ENCODE measurements at places on chromosomes 2 and 18. TPM values are rescaled to one million over a fixed set of nuclear protein-coding genes. Genes with fewer than 3 reads are reported as not detected.

DNA sequence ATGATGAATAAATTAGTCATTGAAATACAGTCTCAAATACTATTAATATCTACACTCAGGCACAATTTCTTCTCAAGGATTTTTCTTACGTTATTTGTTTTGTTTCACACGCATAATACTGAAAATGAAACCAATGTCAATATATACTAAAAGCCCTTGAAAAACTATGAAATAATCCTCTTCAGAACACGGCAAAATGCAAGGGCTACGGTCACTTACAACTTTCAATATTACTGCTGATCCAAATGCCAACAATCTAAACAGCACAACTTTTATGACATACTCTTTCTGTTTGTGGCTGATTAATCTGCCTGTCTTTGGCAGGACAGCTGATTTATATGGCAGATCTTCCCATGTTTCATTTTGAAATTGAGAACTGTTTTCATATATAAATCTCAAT is 68.3 kb downstream of the LRPPRC start:
- no peak for DNase-seq

DNA sequence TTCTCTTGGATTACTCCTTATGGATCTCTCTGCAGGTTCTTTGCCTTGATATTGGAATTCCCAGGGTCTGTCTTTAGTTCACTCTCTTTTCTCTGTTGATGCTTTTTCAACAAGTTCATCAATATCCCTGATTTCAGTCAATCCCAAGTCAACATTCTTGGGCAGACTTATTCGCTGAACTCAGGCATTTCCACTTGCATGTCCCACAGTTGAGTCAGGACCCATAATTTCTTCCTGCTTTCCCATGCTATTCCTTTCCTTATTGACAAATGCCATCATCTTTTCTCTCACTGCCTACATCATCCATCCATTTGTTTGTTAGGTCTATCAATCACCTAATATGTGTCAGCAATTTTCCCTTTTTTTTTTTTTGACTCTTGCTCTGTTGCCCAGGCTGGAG is 11.6 kb downstream of the GPD2 start:
- no peak for DNase-seq

DNA sequence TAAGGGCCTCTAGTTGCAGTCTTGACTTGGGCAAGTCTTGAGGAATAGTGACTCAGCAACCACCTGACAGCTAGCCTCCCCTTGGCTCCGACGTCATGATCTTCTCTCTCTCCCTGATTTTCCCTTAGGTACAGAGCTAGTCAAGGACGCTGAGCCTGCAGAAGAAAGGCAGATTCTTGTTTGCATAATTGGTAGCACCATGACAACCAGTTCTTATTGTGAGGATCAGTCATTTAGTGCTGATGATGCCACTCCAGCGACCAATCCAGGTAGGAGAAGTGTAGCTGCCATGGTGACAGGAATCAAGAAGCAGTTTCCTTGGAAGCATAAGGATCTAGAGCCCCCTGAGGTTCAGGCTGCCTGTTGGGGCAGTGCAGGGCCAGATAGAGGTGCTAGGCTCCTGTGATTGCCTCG is 2.8 kb upstream of the RESP18 start:
- peak; percentile 17 for DNase-seq

- no peak for DNase-seq
Observed at GRCh38 chr2:188494906-188495305, 203.2 kb downstream of the GULP1 start.

GRCh38 chr2:207285473-207285815 is 119.7 kb upstream of the KLF7 start:
- DNase-seq = no peak

- no peak for DNase-seq
Observed at GRCh38 chr2:233287871-233288270, 19.7 kb upstream of the SAG start.

DNA sequence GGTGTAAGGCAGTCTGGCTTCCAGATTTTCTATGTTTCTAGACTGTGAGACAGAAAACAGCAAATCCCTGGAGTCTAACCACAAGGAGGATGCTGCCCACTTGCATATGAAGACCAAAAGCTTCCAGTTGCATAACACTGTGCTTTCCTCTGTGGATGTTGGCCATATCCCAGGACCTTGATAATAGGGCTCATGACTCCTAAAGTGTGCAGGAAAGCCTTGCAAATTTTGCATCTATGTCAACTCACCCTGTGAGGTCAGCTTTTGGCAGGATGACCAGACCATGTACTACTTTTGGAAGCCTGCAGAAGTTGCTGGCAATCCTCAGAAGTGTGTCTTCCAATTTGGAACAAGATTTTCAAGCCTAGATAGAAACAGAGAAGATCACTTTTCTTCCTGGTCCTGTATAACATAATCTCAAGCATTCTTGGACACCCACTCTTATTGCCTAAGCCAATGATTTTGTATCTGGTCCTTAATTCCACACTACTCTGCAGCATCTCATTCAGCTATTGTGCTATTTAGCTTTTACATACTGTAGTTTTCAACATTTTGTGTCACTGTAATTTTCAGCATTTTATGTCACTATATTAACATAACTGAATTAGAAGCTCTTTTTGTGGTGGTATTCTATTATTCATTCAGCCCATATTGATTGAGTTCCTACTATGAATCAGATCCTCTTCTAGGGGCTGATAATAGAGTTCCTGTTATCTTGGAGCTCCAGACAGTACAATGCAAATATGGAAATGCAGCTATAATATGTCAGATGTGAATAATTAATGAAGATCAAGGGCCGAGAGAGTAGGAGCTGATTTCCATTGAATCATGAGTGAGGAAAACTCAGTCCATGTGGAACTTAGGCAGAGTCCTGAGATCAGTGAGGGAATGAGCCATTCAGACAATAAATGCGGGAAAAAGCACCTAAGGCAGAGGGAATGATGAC is 85.3 kb upstream of the RAB27B start:
- peak; percentile 86 for DNase-seq

DNA sequence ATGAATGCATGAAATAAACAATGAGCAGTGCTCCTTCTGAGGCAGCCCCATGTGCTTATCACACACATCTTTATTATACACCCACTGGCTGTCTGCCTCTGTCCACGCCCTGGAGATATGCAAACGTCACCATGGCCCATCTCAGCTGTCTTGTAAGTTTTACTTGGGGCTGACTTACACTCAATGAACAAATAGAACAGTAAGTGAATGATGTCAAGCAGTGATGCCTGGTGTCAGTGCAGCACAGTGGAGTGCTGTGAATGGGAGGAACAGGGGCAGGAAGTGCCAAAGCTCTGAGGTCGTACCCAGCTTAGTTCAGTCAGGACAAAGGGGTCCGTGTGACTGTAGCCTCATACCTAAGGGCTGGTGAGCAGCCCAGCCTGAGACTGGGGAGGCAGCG is 659.5 kb upstream of the HS6ST1 start:
- DNase-seq = no peak

GRCh38 chr18:53629337-53629736 is 595.1 kb downstream of the MBD2 start:
- no peak for DNase-seq

- DNase-seq = no peak
Observed at GRCh38 chr2:161386228-161386824, 29.8 kb upstream of the TBR1 start.

GRCh38 chr2:240799033-240799820 is 20.8 kb downstream of the KIF1A start:
- no peak for DNase-seq

DNA sequence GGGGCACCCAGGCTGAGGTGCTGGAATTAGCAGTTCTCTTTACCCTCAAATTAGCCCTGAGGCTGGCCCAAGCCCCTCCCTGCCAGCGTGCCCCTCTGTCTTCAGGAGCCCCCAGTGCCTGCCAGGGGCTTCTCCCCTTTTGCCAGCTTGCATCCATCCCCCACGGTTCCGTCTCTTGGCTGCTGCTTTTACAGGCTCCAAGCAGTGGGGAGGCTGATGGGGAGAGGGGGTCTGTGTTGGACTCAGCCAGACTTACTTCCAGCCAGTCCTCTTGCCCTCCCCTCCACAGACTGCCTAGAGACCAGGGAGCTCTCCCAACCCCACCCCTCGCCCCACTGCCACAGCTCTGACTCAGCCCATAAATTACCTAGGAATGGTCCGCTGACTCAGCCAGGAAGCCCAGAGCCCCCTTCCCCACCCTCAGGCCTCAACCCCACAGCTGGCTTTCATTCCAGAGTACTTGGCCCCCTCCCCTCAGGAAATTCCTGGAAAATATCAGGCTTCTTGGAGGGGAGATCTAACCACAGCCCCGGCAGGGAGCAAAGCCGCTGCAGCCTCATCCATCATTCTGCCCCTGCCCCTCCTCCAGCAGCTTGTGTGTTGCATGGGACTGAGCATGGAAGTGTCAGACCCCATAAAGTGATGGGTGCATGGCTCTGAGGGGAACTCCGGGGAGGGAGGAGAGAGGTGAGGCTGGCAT is 184.6 kb downstream of the ZFP36L2 start:
- DNase-seq = peak; percentile 92

DNA sequence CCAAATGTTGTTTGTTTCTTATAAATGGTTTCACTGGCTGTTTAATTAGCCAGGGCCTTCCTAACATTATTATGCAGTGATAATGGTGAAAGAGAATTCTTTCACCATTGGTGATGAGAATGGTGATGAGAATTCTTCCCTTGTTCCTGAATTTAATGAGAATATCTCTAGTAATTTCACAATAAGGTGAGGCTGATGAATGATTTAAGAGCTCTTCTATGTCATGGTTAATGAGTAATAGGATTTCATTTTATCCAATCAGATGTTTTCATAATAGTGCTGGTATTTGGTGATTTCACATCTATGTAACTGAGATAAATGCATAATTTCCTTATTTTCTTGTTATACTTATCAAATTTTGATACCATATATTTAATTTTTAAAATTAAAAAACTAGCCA is 535.7 kb upstream of the ZEB2 start:
- no peak for DNase-seq

DNA sequence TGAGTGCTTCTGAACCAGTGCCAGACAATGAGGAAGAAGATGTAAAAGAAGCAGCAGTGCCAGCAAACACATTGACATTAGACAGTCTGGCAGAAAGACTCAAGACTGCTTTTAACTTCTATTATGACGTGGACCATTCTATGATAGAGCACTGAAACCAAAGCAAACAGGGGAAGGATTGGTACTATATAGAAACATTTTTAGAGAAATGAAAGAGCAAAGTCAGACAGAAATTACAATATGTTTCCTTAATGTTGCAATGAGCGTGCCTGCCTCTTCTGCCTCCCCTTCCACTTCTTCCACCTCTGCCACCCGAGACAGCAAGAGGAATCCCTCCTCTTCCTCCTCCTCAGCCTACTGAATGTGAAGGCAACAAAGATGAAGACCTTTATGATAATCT is 39.7 kb downstream of the DHX57 start:
- DNase-seq = no peak

GRCh38 chr18:13433685-13434084 is 215.1 kb downstream of the LDLRAD4 start:
- no peak for DNase-seq

DNA sequence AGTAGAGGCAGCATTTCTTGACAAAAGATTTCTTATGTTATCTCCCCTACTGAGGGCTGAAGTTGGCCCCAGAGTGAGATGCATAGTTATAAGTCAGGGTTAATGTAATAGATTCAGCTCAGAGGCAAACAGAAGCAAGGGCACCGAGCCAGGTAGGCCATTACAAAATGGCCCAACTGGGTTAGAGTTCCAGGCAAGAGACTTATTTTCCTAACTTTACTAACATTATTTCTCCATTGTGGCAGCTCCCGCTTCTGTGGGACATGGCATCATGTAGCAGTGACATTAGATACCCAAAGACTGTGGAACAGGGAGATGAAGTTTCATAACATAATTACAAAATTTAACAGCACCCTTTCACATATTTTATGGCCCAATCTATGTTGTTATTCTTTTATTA is 27.1 kb downstream of the TSPYL6 start:
- DNase-seq = no peak

DNA sequence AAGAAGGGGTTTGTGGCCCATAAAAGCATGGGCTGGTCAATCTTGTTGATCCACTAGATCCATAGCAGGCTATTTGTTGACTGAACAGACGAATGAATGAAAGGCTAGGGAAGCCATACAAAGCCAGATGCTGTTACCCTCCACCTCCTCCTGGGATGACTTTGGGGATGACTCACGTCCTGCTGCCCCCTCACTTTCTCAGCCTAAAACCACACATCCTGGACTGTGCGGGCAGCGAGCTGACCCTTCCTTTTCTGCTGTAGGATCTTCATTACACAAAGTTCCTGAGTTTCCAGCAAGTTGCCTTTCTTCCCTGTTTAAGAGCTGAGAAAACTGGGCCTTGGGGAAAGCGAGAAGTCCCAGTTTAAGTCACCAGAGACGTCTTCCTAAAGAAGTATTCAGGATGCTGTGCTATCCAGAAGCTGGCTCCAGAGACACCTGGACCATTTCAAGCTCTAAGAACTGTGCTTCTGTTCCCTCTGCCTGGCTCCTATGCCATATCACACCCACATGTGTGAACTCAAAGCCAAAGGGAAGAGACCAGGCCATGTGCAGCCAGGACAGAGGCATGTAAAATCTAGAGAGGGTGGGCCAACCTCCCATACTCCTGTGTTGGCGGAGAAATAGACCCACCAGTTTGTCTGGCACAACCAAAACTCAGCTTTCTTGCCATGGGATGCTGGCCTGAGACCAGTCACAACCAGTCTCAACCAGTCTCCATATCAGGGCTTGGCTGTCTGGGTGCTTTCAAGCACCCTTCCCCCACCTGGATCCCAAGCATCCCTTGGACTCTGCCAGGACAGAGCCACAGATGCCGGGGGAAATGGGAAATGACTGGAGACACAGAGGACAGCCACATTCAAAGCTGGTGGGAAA is 4.7 kb upstream of the SLC20A1 start:
- DNase-seq = peak; percentile 81

GRCh38 chr18:79497638-79498081 is 101.9 kb downstream of the NFATC1 start:
- DNase-seq = no peak

GRCh38 chr2:239456940-239457339 is 56.1 kb upstream of the HDAC4 start:
- no peak for DNase-seq

DNA sequence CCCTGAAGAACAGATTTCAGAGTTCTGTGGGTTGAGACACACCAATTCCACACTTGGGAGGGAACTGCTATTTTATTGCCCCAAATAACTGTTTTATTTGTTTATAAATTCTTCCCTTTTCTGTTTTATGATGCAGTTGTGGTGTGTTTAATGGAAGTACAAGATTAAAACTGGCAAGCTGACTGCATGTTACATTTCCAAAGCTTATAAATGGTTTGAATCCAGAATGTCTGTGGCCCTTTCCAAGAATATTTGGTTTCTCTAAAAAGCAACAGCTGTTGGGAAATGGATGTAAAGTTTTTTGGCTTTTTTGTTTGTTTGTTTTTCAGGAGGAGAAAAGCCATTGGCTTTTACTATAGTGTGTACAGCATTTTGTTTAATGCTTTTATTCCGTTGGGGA is 234.5 kb downstream of the MTX2 start:
- DNase-seq = no peak

The ADGRF3 gene
- total RNA-seq = not detected

The CD28 gene
- not detected for total RNA-seq

The TRABD2A gene
- total RNA-seq = 1.1 TPM

The FAM237A gene
- not detected for total RNA-seq

The SERPINB4 gene
- total RNA-seq = 0.35 TPM

The ASIC4 gene
- not detected for total RNA-seq

The RPRM gene
- total RNA-seq = 0.30 TPM

The DRC1 gene
- total RNA-seq = 0.25 TPM

The LINC00305 gene
- not detected for total RNA-seq
